ENCODE measurements at places on chromosomes 1 and 21.
A peak's percentile ranks its signal among the peaks of the same experiment; 100 is the strongest.

DNA sequence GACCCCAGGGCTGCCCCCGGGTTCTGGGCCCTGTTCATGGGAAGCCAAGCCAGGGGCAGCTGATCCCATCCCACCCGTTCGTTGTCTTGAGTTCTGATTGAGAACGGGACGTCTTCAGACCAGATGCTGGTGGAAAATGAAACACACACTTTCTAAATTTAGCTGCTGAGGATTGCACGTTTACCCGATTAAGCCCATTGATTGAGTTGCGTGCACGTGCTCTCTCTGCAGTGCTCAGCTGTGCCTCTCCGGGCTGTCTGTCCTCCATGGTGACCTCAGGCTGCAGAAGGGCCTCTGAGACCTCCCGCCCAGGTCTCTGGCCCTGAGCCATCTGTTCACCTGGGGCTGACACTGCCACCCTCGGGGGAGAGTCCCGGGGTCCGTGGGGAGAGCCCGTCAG lies 27.0 kb upstream of the PEX10 start:
- DNase-seq, result peak; percentile 20

GRCh38 chr21:37294679-37295078 lies 27.5 kb upstream of the VPS26C start:
- no peak for DNase-seq

- DNase-seq, result no peak
Measured at GRCh38 chr1:184792450-184792969, 37.9 kb upstream of the EDEM3 start.

- no peak for DNase-seq
Measured at GRCh38 chr21:18147678-18148077, 97.0 kb upstream of the CHODL start.

DNA sequence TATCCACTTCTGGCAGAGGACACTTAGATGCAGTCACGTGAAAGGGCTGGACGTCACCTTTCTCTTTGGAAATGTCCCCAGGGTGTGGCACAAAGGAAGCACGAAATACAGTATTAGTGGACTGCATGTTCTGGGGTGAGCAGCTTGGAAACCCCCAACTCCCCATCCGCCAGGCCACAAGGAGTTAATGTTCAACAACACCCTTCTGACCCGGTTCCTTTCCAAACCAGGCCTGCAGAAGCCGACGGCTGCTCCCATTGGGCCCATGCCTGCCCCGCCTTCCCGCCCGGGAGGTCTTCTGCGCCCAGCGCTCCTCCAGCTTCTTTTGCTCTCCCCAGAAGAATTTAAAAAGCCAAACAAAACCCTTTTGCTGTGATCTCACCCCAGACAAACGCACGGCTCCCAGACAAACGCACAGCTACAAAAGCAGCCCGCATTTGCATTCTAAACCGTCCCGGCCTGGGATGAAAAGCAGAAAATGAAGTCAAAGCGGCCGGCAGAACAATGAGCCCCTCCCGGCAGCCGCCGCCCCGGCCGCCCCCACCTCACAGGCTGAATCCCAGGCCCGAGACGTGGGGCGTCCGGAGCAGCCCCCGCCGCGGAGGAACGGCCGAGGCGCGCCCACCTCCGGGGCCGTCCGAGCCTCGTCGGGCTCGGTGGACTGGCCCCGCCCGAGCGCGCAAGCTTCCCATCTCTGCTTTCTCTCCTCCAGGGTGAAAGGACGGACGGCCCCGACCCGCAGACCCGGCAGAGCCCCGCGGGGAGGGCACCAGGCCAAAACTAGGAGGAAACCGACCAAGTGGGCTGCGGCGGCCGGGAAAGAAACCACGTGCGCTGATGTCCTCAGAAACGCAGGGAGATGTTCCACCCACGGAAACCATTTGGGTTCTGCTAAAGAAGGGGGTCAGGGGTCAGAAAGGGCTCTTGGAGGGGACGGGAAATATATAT lies 101.9 kb downstream of the PLPP3 start:
- no peak for DNase-seq

- DNase-seq, result no peak
Measured at GRCh38 chr1:39692152-39693074, 1.2 kb upstream of the HPCAL4 start.

DNA sequence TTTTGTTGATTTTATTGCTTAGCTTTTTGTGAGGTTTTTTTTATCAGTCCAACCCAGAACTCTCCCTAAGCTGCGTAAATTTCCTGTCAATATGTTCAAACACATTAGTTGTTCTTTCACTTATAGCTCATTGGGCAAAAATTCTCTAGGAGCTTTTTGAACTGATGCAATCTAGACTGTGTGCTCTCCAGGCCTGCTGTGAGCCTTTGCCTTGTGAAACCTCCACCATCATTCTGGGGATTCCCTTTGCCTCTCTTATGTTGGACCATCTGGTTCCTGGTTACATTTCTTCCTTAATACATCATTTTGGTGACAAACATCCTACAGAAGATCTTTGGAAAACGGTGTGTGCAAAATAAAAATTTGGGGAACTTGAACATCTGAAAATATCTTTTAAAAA lies 247.2 kb downstream of the LRRC7 start:
- no peak for DNase-seq

GRCh38 chr1:54615531-54616279 lies 7.6 kb downstream of the FAM151A start:
- DNase-seq, result no peak

DNA sequence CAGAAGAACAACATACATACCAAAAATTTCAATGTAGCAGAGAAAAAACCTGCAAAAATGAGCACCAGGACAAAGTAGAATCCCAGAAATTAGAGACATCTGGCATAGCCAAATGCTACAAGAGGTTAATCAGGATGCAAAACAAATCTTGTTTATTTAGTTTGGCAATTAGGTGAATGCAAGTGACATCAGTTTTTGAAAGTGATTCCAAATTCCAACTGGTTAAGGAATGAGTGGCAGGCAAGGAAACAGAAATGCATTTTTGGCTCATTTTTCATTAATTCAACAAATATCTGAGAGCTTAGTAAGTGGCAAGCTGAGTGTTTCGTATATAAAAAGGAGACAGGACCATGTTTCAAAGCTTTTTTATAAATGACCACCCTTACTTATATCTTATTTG lies 21.3 kb downstream of the SCAF4 start:
- peak; percentile 62 for DNase-seq

DNA sequence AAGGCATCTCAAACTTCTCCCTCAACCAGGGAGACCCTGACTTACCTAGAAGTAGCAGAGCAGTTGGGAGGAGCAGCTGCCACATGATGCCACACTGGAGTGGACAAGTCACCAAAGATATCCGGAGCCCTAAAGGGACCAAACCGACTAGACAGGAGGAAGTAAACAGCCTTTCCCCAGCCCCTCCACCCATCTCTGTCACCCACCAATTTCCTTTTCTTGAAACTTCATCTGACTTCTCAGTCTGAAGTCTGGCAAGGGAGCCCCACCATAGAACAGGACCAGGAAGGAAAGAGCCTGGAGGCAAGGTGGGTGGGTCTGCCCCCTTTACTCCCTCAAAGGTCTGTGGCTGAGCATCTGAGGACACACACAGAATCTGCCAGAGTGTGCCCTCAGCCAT lies at the start of gene FCGR3A:
FCGR3A (minus strand) TSS at position 167 of the 400 bp plus-strand sequence; CDS start at position 85, 82 bp downstream.
- no peak for DNase-seq

GRCh38 chr1:215599418-215600074 lies 32.4 kb downstream of the KCTD3 start:
- no peak for DNase-seq

DNA sequence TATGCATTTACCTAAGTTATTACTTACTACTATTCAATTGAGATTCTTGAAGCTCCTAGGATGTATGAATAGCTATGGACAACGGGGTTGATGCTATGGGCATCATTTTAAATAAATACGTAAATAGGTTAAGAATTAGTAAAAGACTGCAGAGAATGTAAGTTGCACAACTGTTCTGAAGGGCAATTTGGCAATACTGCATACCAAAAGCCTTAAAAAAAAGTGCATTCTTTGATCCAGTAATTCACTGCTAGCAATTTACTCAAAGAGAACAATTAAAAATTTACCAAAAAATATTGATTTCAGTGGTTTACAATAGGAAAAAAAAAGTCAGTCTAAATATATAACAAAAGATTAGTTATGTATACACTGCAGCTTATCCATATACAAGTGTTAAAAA lies 3.5 kb downstream of the ARPC5 start:
- DNase-seq, result no peak

DNA sequence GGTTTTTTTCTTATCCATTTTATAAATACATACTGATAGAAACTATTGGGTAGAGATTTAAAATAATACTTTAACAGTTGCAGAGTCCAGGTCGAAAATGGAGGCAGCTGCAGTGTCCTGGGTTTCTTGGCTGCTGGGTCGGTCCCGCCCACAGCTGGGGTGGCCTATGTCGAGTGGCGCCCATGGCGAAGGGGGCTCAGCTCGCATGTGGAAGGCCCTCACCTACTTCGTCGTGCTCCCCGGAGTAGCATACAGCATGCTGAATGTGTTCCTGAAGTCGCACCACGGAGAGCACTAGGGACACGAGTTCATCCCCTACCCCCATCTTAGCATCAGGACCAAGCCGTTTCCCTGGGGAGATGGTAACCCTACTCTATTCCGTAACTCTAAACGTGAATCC lies 1304.9 kb upstream of the ADGRL2 start:
- DNase-seq, result no peak

Measured in NCI-H1694 treated with DMSO at 0.1 percent for 48 hours (cell line).